ENCODE measurements at places on chromosomes 1 and 21.

- DNase-seq = no peak
Observed at GRCh38 chr1:229365569-229365968, 22.7 kb upstream of the CCSAP start.

GRCh38 chr1:230152999-230153398 lies 86.0 kb downstream of the GALNT2 start:
- DNase-seq = no peak

DNA sequence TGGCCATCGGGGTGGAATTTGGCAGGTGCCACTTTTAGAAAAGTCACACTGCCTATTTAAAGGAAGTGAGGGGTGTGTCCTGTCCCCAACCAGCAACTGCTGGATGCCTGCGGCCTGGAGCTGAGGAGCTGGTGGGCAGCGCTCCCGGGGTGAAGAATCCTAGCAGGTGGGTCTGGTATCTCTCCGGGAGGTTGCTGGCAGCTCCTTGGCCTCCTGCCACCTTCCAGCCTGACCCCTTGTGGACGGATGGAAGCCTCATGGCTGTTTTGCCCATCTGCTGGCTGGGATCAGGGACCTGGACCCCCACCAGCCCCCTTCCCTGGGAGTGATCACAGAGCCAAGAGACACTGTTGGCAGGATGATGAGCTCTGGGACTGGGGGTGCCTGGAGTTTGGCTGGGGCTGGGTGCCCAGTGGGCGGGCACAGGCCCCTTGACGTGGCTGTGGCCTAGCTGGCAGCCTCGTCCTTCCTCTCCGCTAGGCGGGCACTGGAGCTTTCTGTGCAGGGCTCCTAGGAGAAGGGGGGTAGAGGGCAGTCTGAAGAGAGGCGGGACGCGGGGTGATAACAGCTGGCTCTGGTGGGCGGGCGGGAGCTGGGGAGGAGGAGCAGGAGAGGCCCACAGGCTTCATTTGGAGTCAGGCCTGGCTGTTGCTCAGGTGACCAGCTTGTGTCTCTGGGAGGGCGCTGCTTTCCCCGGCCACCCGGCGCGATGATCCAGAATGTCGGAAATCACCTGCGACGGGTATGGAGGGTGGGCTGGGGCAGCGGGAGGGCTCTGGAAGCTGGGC lies at the start of gene ACOT11:
Gene ACOT11 (plus strand): TSS at position 628 of the 788 bp plus-strand sequence. CDS start 82 bp downstream, at position 710.
- DNase-seq = no peak

GRCh38 chr1:6447016-6447817 lies 18.8 kb downstream of the TNFRSF25 start:
- no peak for DNase-seq

GRCh38 chr1:156754219-156754618 lies 2.7 kb upstream of the HDGF start:
- no peak for DNase-seq

DNA sequence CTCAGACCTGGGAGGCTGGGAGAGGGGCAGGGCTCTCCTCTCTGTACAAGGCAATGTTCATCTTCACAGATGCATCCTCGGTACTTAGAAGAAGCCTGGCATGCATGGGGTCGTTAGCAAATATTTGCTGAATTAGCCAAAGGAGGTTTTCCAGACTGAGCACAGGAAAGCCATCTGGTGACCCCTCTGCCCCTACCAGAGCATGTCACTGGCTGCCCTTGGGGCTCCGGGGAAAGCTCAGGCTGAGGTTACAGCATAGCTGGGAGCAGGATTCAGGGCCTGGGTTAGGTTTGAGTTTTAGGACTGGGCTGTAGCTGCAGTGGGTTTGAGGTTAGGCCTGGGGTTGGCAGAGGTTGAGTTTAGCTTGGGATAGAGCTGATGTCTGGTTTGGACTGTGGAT lies 43.4 kb upstream of the ZBTB40 start:
- DNase-seq = no peak

DNA sequence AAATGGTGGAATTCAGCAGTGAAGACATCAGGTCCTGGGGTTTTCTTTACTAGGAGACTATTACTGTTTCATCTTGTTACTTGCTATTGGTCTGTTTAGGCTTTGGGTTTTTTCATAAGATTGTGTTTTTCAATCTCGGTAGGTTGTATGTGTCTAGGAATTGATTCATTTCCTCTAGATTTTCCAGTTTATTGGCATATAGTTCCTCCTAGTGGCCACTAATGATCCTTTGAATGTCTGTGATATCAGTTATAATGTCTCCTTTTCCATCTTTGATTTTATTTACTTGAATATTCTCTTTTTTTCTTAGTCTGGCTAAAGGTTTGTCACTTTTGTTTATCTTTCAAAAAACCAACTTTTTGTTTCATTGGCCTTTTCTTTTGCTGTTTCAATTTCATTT lies 233.0 kb downstream of the RWDD3 start:
- no peak for DNase-seq

DNA sequence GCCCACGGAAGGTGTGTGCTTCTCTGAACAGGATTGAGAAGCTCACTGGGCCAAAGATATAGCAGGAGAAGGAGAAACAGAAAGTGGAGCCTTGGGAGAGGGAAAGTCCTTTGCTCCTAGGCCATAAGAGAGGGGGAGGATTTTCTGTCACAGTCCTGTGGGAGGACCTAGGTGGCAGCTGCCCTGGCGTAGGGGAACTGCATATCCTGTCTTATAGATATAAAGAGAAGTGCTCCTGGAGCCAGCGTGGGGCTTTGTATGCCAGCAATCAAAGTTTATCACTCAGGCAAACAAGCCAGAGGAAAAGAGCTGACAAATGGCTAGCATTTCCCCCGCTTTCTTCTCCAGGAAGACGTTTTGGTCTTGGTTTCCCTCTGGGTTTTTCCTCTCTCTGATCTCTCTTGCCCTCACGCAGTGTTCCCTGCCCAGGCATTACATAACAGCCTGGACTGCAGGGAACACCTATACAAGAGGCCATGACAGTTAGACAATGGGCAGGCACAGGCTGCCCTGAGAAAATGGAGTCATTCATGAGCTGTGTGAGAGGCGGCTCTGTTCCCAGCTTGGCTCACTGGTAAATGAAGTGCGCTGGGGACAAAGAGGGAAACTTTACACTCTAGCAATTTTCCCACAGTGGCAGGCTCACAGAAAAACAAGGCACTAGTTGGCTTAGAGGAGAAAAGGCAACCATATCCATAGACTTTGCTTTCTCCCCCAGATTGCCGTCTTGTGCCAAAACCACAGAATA lies 52.5 kb upstream of the ZNF648 start:
- DNase-seq = no peak

GRCh38 chr1:47215713-47216112 lies 16.3 kb downstream of the TAL1 start:
- no peak for DNase-seq

GRCh38 chr1:175784831-175785230 lies 41.4 kb upstream of the TNR start:
- DNase-seq = no peak

DNA sequence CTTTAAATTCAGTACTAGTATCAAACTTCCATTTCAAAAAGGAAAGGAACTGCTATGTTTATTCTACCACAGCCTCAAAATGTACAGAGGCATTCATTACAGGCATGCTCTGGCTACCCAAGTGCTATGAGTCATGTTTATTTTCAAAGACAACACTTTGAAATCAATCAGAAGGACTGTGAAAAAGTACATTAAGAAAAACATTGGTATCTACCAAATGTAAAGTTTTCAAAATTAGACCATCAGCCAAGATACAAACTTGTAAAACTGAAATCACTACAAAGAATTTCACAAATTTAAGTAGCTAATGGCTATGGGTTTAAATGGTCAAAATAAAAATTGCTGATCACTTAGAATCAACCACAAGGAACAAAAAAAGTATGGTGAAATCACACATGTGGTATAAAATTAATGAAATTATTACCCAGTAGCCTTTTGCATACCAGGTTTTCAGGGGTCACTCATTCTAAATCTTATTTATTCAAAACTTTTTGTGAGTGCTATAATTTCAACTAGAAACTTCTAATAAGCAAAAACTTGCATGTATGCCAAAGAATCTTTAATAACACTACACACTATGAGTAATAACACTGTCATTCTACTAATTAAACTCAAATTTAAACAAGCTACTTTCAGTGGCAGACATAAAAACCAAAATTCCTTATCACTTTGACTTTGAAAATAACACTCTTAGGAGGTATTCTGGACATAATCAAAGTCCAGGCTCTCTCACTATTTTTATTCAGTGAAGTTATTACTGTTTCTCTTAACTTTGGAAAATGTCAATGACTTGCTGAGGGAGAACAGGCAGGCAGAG lies 49.2 kb downstream of the ENAH start:
- no peak for DNase-seq

DNA sequence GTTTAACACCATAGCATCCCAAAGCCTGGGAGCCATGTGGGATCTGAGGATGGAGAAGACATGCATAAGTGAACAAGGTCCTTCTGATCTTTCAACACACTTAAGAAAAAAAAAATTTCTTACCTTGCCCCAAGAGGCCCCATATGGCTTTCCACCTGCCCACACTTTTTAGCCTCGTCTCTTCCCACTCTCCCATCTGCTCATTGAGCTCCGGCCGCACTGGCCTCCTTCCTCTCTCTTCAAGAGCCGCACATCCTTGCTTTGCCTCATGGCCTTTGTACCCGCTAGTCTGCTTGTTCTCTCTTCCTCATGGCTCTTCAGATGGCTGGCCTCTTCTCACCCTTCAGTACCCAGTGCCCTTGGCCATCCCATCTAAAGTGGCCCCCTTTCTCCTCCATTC lies 70.2 kb upstream of the PDE4B start:
- no peak for DNase-seq

- DNase-seq = no peak
Observed at GRCh38 chr1:55070293-55071164, 31.2 kb downstream of the PCSK9 start.

GRCh38 chr21:26739189-26739588 lies 106.0 kb downstream of the ADAMTS1 start:
- no peak for DNase-seq

- no peak for DNase-seq
Observed at GRCh38 chr1:201126832-201127754, at the start of gene ASCL5. Gene ASCL5, minus strand, starts transcription at chr1:201127184. Its CDS starts 11,812 bp downstream, at chr1:201115372.

DNA sequence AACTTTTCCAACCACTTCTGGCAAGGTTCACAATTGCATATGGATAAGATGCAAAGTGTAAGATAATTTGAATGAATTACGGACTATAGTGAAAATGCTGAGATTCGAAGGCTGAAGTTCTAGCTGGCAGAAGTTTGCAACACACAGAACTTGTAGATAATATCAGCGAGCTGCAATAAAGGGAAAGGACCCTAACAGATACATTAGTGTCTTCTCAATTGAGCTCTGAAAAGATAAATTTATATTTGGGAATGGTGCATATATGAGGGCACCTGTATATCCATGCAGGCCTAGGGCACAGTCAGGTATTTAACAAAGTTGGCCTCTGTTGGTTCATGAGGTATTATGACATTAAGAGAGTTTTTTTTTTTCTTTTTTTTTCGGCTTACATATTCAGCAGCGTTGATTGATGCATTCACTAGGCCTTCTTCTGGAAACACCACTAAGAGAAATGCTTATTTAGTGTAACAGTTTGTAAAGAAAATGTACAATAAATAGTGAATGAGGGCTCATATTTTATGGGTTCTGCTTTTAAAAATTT lies 2.2 kb downstream of the NFIA start:
- DNase-seq = no peak

DNA sequence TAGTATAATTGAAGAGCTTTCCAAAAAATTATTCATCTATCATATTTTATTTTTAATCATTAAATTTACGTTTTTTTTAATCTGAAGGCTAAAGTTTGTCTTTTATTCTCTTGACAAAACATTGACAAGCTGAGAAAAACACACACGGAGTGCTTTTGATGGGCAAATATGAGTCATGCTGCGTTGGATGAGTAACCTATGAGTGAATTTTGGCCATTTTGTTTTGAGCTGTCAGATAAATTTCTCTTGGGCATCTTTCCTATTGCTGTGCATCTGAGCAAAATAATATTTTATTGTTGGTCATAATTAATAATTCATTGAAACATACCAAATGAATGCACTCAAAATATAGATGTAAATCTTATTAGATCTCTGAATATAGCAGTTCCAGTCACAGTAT lies 1144.1 kb upstream of the ADGRL2 start:
- no peak for DNase-seq

- DNase-seq = no peak
Observed at GRCh38 chr1:230144010-230144614, 77.1 kb downstream of the GALNT2 start.

DNA sequence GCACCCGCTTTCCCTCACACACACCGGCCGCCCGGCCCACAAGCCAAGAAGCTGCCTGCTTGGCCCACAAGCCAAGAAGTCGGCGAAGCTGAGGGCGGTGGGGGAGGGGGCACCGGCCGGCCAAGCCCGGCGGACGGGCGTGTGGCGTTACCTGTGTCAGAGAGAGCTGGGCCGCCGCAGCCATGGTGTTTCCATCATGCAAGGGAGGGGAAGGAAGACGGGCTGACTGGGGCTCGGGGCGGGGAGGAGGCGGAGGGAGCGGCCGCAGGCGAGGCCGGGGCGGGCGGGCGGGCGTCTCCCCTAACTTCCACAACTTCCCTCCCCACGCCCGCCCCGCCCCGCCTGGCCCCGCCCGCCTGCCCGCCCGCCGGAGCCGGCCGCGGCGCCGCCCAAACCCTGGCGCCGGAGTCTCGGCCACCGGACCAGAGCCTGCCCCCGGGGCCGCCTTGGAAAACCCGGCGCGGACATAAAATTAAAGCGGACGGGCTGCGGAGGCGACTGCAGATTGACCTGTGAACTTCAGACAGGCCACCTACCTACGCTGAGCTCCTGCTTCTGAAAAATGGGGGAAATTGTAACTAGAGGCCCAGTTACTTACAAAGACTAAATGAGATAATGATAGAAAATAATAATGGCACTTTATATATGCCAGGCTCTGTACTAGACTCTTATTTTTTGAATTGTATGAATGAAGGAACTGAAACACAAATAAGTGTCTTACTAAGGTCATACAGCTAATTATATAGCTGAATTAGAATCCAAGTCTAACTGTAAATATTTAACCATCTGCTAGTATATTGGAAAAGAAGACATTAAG lies at the start of gene EPS15:
Gene EPS15 (minus strand): TSS at position 219 of the 817 bp plus-strand sequence. CDS start 35 bp downstream, at position 184.
- DNase-seq = peak; percentile 47

GRCh38 chr1:46520063-46520911 lies 30.7 kb downstream of the DMBX1 start:
- no peak for DNase-seq

GRCh38 chr1:20478057-20478635 lies 7.9 kb downstream of the CAMK2N1 start:
- DNase-seq = no peak

DNA sequence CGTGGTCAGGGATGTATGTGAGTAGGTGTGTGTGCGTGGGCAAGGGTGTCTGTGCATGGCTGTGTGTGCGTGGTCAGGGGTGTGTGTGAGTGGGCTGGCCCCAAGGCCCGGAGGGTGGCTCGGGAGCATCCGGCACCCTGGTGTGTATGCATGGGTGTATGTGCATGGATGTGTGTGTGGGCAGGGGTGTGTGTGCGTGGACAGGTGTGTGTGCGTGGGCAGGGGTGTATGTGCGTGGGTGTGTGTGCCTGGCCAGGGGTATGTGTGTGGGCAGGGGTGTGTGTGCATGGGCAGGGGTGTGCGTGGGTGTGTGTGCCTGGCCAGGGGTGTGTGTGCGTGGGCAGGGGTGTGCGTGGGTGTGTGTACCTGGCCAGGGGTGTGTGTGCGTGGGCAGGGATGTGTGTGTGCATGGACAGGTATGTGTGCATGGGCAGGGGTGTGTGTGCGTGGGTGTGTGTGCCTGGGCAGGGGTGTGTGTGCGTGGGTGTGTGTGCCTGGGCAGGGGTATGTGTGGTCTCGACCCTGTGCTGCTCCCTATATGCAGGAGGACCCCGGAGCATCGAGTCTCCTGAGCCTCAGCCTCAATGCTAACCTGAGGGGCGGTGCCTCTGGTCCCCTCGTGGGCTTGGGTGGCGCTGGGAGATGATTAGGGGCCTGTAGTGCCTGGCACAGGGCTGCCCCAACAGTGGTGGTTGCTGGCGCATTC lies 16.3 kb downstream of the ARHGEF16 start:
- DNase-seq = no peak

- no peak for DNase-seq
Observed at GRCh38 chr1:27595597-27595996, 8.3 kb downstream of the AHDC1 start.
